ENCODE measurements at places on chromosomes 3 and 15.
A peak's percentile ranks its signal among the peaks of the same experiment; 100 is the strongest.

GRCh38 chr15:91624353-91624968 is 229.0 kb upstream of the SLCO3A1 start:
- DNase-seq = no peak

GRCh38 chr3:98732286-98733052 is 30.7 kb upstream of the ST3GAL6 start:
- peak; percentile 65 for DNase-seq

- DNase-seq = no peak
Observed at GRCh38 chr3:35638980-35639253, 408 bp upstream of the ARPP21 start.

DNA sequence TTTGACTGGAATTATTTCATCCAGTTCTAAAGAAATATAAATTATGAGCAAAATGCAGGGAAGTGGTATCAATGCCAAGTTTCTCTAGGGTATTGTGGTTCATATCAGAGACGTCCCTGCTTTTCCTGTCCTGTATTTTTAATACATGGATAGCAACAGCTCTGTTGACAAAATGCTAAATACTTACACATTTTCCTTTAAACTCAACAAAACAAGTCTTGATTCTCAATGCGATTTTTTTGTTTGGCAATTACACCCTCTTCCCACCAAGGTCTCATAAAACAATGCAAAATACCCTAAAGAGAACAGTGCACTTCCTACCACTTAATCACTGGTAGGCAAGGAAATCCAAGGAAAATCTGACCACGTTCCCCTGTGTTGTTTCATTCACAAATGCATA is 120.0 kb downstream of the DUT start:
- DNase-seq = no peak

GRCh38 chr15:89526181-89526580 is 29.8 kb upstream of the RHCG start:
- no peak for DNase-seq

DNA sequence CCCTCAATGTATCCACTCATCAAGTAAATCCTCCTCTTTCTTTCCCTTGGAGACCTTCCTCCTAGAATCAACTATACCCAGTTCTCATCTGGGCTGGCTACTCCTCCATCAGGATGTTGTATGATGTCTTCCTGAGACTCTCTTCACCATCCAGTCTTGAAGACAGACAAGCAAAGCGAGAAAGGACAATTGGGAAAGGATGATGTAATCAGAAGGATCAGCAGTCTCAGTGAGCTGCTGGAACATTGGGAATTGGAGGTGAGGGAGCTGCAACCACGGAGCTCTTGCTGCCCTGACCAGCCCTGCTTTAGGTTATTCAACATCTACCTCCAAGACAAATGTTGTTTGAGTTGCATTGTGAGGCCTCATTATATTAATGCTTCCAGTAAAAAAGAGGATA is 48.0 kb upstream of the UBP1 start:
- no peak for DNase-seq

DNA sequence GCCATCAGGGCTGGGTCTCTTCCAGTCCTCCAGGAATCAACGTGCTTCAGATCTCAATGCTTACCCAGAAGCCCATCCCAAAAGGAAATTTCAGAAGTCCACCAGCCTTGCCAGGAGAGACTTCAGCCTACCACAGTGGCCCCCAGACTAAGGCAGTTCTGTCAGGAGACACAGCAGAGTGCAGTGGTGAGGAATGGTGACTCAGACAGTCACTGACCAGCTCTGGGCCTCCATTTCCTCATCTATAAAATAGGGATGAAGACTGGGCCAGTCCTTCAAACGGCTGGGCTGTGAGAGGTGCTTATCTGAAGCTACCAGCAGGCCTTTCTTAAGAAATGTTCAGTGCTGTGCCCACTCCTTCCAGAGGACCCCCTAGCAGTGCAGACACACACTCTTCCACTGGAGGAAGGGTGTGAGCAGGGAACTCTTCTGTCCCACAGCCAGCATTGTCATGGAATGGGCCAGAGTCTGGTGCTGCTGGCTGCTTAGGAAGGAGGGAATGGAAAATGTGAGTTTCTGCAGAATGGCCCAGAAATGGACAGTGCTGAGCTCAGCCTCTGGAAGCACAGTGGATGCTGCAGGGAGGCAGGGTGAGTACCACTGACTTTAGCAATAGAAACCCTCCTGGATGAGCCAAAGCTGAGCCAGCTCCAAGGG is 41.6 kb upstream of the DUSP7 start:
- DNase-seq = peak; percentile 62

- DNase-seq = no peak
Observed at GRCh38 chr3:13884851-13885703, 5.2 kb upstream of the WNT7A start.

DNA sequence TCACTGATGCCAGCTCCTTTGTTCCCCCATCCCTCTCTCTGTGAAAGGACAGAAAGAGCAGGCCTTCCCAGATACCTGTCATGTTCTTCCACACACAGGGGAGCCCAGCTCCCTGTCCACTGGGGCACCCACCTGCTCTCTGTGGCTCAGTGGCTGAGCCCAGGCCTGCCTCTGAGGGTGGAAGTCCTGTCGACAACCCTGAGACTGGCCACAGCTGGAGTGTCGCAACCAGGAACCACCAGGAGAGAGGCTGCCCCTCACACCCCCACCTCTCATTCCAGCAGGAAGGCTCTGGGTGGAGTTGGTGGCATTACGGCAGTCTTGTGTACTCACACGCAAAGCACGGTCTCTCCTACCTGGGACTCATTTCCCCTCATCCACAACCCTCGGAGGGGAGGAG is 66.3 kb downstream of the MEGF11 start:
- DNase-seq = no peak

- DNase-seq = no peak
Observed at GRCh38 chr3:170532573-170532972, 53.3 kb downstream of the SLC7A14 start.

DNA sequence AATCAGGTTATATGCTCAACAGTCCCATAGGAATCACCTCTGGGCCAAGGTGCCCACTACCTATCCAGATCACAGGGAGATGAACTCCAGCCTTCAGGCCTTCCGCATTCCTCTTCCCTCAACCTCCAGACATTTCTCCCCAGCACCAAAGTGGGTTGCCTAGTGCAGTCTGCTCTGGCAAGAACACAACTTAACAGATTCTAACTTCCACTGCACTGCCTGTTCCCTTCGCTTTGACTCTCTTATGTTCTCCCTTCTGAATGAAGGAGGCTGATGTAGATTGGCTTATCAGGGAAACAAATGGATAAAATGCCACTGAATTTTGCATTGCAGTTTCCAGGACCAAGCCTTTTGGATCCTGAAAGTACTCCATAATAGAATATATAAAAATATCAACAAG is 106.3 kb downstream of the SRGAP3 start:
- DNase-seq = no peak

DNA sequence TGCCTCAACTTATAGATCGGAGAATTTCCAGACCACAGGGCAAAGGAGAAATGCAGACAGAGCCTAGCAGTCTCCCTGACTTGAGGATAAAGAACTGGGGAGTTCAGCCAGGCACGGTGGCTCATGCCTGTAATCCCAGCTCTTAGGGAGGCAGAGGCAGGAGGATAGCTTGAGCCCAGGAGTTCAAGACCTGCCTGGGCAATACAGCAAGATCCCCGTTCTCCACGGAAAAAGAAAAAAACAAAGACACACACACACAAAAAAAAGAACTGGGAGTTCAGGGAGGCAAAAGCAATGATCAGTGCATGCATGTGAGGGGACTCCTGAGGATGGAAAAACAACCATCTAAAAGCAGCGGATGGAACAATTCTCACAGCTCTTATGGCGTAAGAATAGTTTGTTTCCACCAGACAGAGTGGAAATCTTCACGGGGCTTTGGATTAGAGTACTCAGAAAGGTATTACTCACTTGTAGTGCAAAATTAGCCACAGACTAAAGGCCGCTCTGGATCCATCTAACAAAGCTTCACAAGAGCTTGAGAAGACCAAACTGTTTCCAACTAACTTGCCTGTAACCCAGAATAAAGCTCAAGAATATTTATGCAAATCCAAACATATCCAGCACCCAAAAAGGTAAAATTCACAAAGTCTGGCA is 16.3 kb downstream of the SEC11A start:
- no peak for DNase-seq

GRCh38 chr15:66288551-66289185 is 4.7 kb upstream of the DIS3L start:
- DNase-seq = no peak

DNA sequence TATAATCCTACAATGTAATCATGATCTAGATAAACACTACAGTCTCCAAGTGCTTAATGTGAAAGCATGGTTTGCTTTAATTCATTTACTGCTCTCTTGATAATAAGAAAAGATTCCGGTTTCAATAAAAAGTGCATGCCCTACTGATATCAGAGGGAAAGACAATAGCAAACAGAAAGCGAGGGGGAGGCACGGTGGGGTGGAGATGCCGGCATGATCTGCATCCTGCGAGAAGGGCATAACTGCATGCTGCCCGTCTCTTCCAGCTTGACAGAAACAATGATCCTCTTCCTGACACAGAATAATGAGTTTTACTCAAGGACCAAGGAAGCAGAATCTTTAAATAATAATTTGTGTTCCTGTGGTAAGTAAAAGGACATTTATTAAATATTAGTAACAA is 51.7 kb downstream of the GOLIM4 start:
- DNase-seq = no peak

DNA sequence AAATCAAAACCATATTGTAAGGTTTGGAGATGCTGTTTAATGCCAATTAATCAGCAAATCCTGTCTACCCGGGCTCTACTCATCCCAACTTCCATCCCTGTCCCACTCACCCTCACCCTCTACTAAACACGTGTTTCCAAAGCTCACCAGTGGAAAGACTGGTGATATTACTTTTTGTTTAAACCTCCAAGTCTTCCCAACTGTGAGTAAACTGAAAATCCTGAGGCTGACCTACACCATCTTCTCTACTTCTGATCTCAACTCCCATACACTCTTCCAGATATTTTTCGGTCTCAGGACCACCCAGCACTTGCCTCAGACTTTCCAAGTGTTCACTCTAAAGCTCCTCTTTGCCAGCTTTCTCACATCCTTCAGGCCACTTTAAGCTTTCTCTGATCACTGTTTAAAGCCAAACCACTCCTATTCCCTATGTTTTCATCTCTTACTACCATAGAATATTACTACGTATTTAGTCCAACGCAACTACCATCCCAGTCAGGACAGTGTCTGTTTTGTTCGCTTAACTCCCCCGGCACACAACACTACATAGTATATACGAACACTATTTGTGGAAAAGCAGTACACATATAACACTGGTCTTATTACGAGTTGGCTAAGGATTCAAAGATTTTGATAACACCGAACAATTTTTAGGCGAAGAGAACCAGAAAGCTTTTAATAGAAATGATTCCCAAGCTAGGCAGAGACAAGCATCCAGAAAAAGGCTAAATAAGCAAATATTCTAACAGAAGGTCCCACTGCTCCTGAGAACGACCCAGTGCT is 684 bp downstream of the RPL4 start:
- no peak for DNase-seq

- DNase-seq = no peak
Observed at GRCh38 chr15:88448991-88449461, 18.2 kb downstream of the MRPL46 start.

DNA sequence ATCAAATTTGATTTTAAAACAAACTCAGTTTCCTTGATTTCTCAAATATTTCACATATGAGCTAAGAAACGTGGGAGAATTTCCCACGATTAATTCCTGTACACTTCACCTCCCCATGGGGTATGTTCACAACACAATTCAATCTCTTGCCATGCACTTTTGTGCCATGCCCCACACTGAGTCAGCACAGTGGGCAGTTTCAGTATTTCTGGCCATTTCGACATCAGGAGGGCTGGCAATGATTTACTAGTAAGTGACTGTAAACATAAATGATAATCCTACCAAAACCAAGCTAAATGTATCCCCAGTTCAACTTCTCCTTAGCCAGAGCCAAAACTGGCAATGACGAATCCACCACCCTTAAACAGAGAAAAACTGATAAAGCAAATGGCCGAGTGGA is 293.6 kb downstream of the FGF12 start:
- DNase-seq = no peak

DNA sequence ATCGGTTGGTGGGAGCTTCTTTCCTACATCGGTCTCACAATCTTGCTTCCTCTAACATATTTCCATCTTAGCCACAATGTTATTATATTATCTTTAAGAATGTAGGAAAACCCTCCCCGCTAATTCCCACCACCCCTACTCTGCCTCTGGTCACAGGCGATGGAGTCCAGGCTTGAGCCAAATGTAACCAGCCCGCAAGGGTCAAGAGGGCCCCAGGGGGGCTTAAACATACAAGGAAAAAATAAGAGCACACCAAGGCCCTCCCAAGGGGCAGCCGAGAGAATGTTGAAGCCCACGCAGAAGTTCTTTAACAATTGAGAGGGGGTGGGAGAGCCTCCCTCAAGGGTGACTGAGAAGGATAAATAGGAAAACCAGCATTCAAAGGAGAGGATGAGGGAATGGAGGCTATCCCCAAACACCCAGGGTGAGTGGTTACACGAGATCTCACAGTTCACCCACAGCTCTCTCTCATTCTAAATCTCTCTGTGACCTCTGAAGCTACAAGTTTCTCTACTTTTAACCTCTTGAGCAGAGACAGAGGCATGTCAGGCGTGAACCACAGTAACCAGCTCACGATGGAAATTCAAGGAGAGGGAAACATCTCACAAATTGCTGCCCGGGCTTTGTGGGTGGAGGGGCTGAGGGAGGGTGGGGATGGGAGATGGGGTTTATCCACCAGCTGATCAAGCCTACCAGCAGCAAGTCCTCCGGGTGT is 31.4 kb upstream of the UACA start:
- no peak for DNase-seq

DNA sequence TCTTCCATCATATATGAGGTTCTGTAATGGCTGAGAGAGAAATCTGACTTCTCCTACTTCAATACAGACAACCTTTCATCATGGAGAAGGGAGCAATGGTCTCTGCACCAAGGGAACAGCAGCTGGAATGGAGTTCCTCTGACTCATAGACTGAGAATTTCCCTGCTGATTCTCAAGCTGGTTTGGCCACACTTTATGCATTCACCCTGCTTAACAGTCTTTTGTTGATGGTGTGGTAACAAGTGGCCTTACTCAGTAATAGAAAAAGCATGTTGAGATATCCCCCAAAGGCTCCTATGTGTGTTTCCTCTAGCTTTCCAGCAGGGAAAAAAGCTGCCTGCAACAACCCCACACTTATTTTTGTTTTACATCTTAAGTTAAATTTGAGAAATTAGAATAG is 138.1 kb downstream of the GREM1 start:
- DNase-seq = no peak

- peak; percentile 23 for DNase-seq
Observed at GRCh38 chr15:70050441-70050840, 47.3 kb downstream of the TLE3 start.

- no peak for DNase-seq
Observed at GRCh38 chr15:96699871-96700401, 369.4 kb downstream of the NR2F2 start.
